ENCODE measurements at places on chromosomes 13 and 19.
A peak's percentile ranks its signal among the peaks of the same experiment; 100 is the strongest.

- peak; percentile 69 for DNase-seq
These were observed 3.4 kb downstream of the SF3A2 start for GRCh38 chr19:2239771-2240770.

DNA sequence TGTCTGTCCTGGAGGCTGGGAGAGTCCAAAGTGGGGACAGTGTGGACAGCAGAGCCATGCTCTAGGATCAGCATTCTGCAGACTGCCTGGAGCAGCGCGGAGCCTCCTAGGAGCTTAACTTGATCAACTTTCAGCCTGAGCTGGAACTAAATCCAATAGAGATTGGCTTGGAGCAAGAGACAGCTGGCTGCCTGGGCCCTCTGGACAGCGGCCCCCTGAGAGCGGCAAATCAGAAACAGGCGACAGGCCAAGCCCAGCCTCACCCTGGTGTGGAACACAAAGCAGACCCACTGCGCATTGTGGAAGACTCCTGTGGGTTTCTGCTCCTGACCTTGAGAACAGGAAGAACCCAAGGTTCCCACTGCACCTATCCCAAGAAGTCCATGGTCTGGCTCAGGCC lies 462.2 kb downstream of the TSHZ3 start:
- DNase-seq, result no peak

GRCh38 chr19:15025217-15025616 lies 24.1 kb upstream of the CASP14 start:
- peak; percentile 7 for DNase-seq

GRCh38 chr13:99911965-99912566 lies 59.5 kb downstream of the ZIC5 start:
- DNase-seq, result peak; percentile 13

GRCh38 chr13:75904012-75904411 lies 267.9 kb downstream of the LMO7 start:
- no peak for DNase-seq

GRCh38 chr13:40163066-40164000 lies 503.1 kb downstream of the FOXO1 start:
- no peak for DNase-seq
